Amniotic epithelial cell (primary cell): ENCODE measurements at places on chromosomes 2 and 18.

- DNase-seq = no peak
Observed at GRCh38 chr2:151326554-151326953, 30.8 kb upstream of the TNFAIP6 start.

GRCh38 chr18:78378403-78378802 is 601.2 kb upstream of the SALL3 start:
- DNase-seq = no peak

DNA sequence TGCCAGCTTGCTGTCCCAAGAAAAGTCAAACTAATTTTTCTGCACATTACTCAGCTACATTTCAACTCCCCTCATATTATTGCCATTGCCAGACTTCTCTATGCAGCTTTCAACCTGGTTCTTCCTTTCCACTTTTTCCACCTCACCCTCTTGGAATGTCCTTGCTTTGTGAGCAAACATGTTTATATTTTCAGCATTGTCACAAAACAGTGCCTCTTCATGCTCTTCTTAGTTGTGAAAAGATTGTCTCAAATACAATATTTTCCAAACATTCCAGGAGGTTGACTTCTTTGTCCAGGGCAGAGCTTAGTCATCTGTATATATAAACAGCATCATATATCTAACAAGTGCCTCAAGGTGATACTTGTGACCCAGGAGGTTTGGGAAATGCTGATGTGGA is 803.3 kb upstream of the CELF4 start:
- DNase-seq = no peak

- peak; percentile 43 for DNase-seq
Observed at GRCh38 chr2:157628477-157629415, at the start of gene ACVR1C. Gene ACVR1C, minus strand, starts transcription at chr2:157628864. Its CDS starts 220 bp downstream, at chr2:157628644.

- no peak for DNase-seq
Observed at GRCh38 chr2:120969613-120970355, 234.1 kb downstream of the GLI2 start.

- DNase-seq = no peak
Observed at GRCh38 chr2:61853086-61853846, 594 bp downstream of the FAM161A start.

- peak; percentile 57 for DNase-seq
Observed at GRCh38 chr2:128754246-128754724, 435.6 kb upstream of the HS6ST1 start.

DNA sequence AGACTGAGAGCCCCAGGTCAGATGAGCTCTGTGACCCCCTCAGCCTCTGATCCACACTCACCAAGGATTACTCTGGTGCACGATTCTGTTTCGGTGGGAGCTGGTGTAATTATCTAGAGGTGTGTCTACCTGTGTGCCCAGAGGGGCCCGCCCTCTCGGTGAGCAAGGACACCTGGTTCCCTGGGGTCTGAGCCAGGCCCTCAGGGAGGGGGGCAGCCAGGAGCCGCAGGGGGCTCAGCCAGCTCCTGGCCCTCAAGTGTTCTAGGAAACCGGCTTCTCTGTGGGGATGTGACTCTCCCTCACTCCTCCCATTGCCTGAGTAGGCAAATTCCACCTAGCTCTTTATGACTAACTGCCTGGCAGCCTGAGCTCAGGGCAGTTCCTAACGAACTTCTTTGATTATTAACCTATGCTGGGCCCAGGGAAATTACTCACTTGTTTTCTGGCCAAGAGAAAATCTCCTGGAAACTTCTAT is 17.4 kb downstream of the AGAP1 start:
- DNase-seq = peak; percentile 82

DNA sequence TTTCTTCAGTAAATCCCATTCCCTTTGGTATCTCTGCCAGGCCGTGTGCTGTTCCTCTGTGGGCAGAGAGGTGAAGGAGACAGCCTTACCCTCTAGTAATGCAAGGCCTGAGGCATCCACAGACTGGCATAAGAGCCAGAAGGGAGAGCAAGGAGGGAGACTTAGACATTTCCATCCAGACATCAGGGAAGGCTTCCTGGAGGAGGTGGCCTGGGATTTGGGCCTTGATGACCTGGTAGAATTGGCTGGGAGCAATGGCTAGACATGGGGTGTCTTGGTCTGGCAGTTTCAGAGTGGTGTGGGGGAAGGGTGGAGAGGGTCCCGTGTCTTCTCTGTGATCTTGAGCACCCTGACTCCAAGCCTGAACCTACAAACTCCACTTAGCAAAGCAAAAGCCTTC is 81.8 kb downstream of the RHOB start:
- DNase-seq = no peak

GRCh38 chr2:191952515-191953270 is 105.8 kb upstream of the CAVIN2 start:
- no peak for DNase-seq

DNA sequence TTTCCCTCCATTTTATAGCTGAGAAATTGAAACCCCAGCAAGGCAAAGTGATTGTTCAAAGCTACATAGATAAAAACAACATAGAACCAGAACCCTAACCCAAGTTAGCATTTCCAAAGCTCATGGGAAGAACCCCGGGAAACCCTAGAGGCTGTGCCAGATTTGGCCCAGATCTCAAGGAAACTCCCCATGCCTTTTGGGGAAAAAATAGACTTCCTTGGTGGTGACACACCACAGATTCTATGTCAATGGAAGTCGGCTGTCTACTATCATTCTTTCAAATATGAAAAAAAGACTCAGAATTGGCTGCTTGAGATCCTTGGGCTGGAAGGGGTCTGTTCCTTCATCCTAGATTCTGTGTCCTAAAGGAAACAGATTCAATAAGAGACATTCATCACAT is 8.4 kb downstream of the COL6A3 start:
- DNase-seq = no peak

GRCh38 chr18:31610286-31611205 is 18.9 kb downstream of the TTR start:
- DNase-seq = peak; percentile 24

DNA sequence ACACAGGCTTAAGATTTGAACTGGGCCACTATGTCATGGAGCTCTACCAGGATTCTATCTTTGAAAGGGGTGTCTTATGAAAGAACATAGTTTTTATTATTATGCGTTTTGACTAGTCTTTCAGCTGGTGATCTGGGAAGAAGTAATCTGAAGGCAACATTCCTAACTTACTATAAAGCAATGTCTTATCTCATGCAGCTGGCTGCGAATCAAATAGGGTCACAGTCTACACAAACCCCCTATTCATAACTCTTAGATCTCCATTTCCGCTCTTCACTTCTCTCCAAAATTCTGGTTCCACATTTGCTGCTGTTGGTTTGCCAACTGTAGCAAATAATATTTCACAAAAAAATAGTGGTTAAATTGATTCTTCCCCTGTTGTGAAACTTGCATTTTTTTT is 813.3 kb downstream of the CNTNAP5 start:
- DNase-seq = no peak

- DNase-seq = no peak
Observed at GRCh38 chr2:187126247-187127005, 277.5 kb upstream of the ZSWIM2 start.
